ENCODE measurements at places on chromosomes 5 and 9. TPM values are rescaled to one million over a fixed set of nuclear protein-coding genes. Genes with fewer than 3 reads are reported as not detected.

CORO2A gene
- 3.1 TPM for total RNA-seq

PHF24 gene
- 0.35 TPM for total RNA-seq

AGXT2 gene
- not detected for total RNA-seq

JAKMIP2 gene
- total RNA-seq, result 1.6 TPM

TXNDC8 gene
- not detected for total RNA-seq

SIMC1 gene
- 20.3 TPM for total RNA-seq

TICAM2 gene
- 5.7 TPM for total RNA-seq

RNF183 gene
- total RNA-seq, result not detected

ALAD gene
- total RNA-seq, result 26.0 TPM

GRCh38 chr9:18976709-18977531, 56.1 kb downstream of the SAXO1 start:
- peaks cover 4% of the 10 kb centered on the region for H3K4me1 ChIP-seq
- no peaks in the 10 kb centered on the region for H3K36me3 ChIP-seq
- DNase-seq, result no peak
- peak overlapping the region; percentile 51 for H3K4me3 ChIP-seq
- H3K27ac ChIP-seq, result no peak overlapping the region
- H3K27me3 ChIP-seq, result no peaks in the 10 kb centered on the region

DNA sequence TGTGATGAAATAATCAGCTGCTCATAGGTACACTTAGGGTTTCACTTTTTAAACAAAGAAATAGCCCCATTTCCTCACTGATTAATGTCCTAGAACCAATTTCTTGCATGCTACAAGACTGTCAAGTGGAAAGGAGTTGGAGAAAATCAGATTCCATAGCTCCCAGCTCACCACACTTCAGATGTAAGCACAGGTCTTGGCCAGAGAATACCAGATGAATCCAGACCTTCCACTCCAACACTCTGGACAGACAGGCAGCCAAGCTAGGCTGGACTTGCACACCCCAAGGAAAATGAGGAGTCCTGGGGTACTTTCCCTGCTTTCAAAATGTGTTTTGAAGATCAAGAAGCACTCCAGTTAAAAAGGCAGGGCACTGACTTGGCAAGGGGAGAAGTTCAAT, 68.5 kb downstream of the KLHL3 start:
- H3K27ac ChIP-seq, result peak overlapping the region; percentile 88
- peaks cover 29% of the 10 kb centered on the region for H3K4me1 ChIP-seq
- DNase-seq, result no peak
- H3K36me3 ChIP-seq, result no peaks in the 10 kb centered on the region
- H3K4me3 ChIP-seq, result no peak overlapping the region

DNA sequence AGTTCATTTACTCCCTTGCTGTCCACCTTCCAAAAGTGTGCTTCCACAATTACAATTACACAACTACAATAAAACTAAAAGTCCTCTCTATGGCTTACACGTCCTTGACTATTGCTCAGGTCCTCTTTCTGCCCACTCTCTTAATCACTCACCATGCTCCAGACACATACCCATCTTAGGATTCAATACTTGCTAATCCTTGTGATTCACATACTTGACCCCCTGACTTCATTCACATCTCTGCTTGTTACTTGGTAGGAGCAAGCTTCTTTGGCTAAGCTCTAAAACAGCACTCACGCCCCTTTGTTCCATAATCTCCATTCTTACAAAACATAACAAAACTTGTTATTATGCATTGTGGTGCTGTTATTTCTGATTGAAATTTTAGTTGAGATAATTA, 215.8 kb downstream of the EDIL3 start:
- no peak overlapping the region for H3K27ac ChIP-seq
- no peaks in the 10 kb centered on the region for H3K4me1 ChIP-seq
- H3K36me3 ChIP-seq, result no peaks in the 10 kb centered on the region
- no peak for DNase-seq

DNA sequence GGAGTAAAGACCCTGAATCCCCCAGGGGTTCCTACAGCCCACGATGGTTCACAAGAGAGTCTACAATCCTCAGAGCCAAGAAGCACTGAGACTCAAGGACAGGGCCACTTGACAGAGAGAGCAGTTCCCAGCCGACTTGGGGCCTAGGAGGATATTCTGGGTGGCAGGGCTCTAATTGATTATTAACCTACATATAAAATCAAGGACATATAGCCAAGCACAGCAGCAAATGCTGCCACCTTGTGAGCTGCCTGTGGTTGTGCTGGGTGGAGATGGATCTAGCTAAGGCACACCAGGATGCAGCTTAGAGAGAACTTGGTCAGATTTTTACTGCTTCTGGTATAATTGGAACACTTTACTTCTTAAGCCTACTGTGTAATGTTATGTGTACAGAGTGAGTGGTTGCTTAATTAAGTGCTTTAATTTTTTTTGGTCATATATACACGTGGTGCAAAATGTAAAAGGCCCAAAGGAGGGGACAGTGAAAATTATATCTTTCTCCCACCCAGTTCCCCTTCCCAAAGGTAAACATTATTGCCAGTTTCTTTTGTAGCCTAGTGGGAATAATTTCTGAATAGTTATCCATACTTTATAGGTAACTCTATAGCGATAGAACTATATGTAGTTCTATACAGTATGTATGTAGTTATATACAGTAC, 78.8 kb downstream of the F2RL2 start:
- H3K4me3 ChIP-seq, result no peak overlapping the region
- no peak overlapping the region for H3K27ac ChIP-seq
- DNase-seq, result no peak
- H3K27me3 ChIP-seq, result no peaks in the 10 kb centered on the region

DNA sequence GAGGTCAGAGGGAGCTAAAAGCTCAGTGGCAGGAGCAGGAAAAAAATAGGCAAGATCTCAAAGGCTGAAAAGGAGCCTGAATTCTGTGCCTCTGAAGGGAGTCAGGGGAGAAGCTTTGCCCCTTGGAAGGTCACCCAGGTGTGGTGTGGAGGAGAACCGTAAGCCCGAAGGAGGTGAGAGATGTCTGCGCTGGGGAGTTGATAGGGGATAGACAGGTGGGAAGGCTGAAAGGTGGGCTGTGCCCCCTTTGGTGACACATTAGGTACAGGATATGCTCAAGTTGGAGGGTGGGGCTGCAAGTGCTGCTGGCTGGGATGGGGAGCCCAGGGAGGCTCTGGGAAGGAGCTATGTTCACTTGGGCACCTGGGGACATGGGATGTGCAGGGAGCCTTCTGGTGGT, 217.7 kb downstream of the PAX5 start:
- no peaks in the 10 kb centered on the region for H3K27me3 ChIP-seq
- H3K4me1 ChIP-seq, result peaks cover 11% of the 10 kb centered on the region
- no peak overlapping the region for H3K4me3 ChIP-seq
- H3K36me3 ChIP-seq, result no peaks in the 10 kb centered on the region

DNA sequence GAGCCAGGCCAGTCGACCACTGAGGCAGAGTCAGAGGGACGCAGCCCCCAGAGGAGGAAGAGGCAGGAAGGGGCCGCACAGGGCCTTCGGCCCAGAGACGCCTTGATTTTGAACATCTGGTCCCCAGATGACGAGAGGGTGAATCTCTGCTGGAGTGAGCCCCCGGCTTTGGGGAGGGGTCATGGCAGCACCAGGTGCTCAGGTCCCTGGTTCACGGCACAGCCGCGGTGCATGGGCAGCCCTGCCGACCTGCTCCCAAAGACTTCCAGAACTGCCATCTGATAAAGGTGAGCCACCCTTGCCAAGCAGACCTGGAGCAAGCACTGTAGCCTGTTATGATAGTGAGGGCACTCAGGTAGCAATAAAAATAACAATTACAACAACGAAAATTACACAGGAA, 29.8 kb downstream of the LPCAT1 start:
- H3K4me1 ChIP-seq, result no peaks in the 10 kb centered on the region
- no peaks in the 10 kb centered on the region for H3K27me3 ChIP-seq
- no peak overlapping the region for H3K4me3 ChIP-seq
- peaks cover 16% of the 10 kb centered on the region for H3K36me3 ChIP-seq
- H3K27ac ChIP-seq, result no peak overlapping the region

- H3K4me1 ChIP-seq, result no peaks in the 10 kb centered on the region
- DNase-seq, result no peak
- H3K4me3 ChIP-seq, result no peak overlapping the region
- H3K27me3 ChIP-seq, result no peaks in the 10 kb centered on the region
- peaks cover 24% of the 10 kb centered on the region for H3K36me3 ChIP-seq
Measured at GRCh38 chr9:114046875-114047274, 31.2 kb downstream of the AMBP start.

DNA sequence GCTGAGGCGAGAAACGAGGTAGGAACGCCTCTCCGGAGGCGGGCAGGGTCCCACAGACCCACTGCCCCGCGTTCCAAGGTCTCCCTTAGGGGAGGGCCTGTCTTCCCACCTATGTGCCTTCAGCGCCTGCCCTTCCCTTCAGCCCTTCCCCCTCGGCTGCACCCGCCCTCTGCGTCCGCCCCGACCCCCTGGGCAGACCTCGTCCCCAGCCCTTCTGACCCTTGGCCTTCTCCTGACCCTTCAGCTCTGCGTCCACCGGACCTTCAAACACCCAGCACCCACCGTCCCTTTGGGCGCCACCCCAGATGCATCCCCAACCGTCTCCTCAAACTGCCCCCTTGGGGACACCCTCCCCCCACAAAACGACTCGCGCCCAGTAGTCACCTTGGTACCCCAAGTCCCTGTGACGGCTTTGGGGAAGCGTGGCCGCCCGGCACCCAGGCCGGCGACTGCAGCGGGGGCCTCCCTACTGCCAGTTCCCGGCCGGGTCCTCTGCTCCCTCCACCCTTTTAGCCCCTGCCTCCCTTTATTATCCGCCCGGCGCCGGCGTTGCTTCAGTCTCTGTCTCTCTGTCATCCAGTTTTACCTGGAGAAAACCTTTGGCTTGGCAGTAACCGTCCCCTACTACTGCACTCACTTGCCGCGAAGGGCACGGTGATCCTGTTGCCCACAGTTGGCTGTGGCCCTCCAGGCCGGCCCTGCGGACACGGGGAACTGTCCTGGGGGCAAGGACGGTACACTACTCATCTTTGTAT, 421 bp downstream of the RUSC2 start:
- no peak for DNase-seq
- H3K36me3 ChIP-seq, result no peaks in the 10 kb centered on the region
- no peaks in the 10 kb centered on the region for H3K27me3 ChIP-seq
- H3K4me1 ChIP-seq, result peaks cover 14% of the 10 kb centered on the region
- peak overlapping the region; percentile 98 for H3K27ac ChIP-seq
- peak overlapping the region; percentile 99 for H3K4me3 ChIP-seq

- no peak overlapping the region for H3K27ac ChIP-seq
- H3K27me3 ChIP-seq, result no peaks in the 10 kb centered on the region
- H3K36me3 ChIP-seq, result no peaks in the 10 kb centered on the region
- H3K4me3 ChIP-seq, result no peak overlapping the region
- peaks cover 14% of the 10 kb centered on the region for H3K4me1 ChIP-seq
- DNase-seq, result no peak
Measured at GRCh38 chr9:115262952-115263351, 145.0 kb upstream of the TNC start.

DNA sequence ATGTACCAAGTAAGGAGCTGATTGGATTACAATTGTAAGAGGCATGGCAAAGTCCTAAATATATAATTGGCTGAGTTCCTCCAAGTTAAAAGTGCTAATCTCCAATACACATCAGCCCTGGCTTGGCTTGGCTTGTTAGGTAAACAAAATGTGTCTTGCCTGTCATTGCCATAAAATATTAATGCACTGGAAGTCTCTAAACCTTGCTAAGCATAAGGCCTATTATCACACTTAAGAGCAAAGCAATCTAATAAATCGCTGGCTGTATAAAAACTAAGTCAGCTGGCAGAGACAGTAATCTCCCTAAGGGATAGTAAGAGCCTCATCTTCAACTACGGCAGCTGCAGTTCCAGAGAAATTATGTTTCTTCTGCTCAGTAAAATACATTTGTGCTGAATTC, 418.6 kb upstream of the GRAMD2B start:
- no peaks in the 10 kb centered on the region for H3K27me3 ChIP-seq
- H3K27ac ChIP-seq, result no peak overlapping the region
- no peak for DNase-seq
- no peak overlapping the region for H3K4me3 ChIP-seq
- H3K36me3 ChIP-seq, result no peaks in the 10 kb centered on the region
- H3K4me1 ChIP-seq, result peaks cover 26% of the 10 kb centered on the region

DNA sequence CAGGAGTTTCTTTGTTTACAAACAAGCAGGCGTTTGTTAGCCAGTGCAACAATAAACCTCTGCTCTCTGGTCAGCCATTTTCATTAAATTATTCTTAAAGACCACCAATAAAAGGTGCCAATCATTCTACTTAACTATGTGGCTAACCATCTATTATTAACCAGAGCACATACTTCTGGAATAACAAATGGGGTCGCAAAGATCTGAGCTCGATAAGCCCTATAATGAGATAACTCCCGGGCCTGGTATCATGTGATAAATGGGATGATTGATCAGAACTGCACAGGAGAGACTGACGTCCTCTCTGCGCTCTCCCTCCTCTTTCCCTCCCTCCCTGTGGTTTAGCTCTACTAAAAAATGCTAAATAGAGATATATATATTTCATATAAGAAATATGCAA, 488.2 kb downstream of the NTRK2 start:
- no peak overlapping the region for H3K4me3 ChIP-seq
- no peaks in the 10 kb centered on the region for H3K27me3 ChIP-seq
- no peak for DNase-seq
- no peak overlapping the region for H3K27ac ChIP-seq
- no peaks in the 10 kb centered on the region for H3K36me3 ChIP-seq
- H3K4me1 ChIP-seq, result no peaks in the 10 kb centered on the region

GRCh38 chr5:98750693-98751092, 22.8 kb upstream of the RGMB start:
- H3K4me3 ChIP-seq, result no peak overlapping the region
- no peaks in the 10 kb centered on the region for H3K4me1 ChIP-seq
- no peak for DNase-seq
- H3K27me3 ChIP-seq, result no peaks in the 10 kb centered on the region
- H3K36me3 ChIP-seq, result no peaks in the 10 kb centered on the region
- H3K27ac ChIP-seq, result no peak overlapping the region

GRCh38 chr5:36054647-36055046, 12.0 kb downstream of the UGT3A2 start:
- no peaks in the 10 kb centered on the region for H3K27me3 ChIP-seq
- H3K4me3 ChIP-seq, result no peak overlapping the region
- DNase-seq, result no peak
- H3K4me1 ChIP-seq, result no peaks in the 10 kb centered on the region
- H3K36me3 ChIP-seq, result no peaks in the 10 kb centered on the region

DNA sequence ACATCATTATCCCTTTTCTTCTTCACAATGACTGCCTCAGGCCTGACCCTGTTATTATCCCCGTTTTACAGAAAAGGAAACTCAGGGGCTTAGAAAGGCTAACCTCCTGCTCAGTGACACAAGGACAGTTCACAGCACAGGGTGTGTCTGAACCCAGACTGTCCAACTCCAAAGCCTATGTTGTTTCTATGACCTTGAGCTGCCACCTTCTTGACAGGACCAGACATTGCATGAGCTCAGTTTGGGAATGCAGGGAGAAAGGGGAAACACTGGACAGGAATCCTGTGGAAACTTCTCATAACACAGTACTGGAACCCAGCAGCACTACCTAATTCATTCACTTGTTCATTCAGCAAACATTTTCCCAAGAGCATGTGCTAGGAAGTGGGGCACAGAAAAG, 472.8 kb downstream of the CDK5RAP2 start:
- no peak overlapping the region for H3K27ac ChIP-seq
- DNase-seq, result no peak
- no peaks in the 10 kb centered on the region for H3K27me3 ChIP-seq
- H3K36me3 ChIP-seq, result no peaks in the 10 kb centered on the region
- H3K4me1 ChIP-seq, result no peaks in the 10 kb centered on the region
